Activated gamma-delta T cell treated with anti-CD3 and anti-CD28 coated beads, Interleukin-2, amount 50 U/mL, for 16 hours (primary cell): ENCODE measurements at places on chromosomes 12 and 14.
A peak's percentile ranks its signal among the peaks of the same experiment; 100 is the strongest.

DNA sequence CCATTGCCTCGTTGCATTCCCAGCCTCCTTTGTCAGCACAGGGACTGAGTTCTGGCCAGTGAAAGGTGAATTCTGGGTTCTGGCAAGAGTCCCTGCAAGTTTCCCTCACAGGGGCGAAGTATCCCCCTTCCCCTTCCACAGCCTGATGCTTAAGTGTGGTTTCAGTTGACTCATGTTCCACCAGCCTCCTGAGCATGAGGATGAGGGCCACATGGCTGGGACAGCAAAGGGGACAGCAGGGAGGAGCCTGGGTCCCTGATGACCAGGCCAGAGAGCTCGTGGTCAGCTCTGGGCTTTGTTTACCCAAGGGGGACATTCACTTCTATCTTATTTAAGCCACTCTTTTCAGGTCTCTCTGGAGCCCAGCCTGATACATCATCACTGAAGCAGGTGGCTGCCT, 36.5 kb downstream of the CACNA2D4 start:
- DNase-seq: no peak

DNA sequence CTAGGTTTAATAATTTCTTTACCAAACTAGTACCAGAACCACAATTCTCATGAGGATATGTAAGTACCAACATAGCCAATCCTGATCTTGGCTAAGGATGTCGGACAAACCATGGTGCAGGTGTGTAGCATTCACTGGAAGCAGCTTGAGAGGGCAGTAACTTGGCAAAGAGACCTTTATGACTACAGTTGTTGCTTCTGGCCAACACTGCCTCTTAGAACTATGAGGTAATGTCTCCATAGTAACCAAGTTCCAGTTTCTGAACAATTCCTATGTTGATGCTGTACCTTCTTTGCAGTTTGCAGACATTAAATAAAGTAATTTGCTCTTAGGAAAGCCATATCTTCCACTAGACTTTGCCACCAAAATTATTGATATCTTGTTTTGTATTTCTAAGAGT, at the start of gene LMNTD1:
LMNTD1 (minus strand) TSS at position 186 of the 400 bp plus-strand sequence. CDS start 324 bp downstream, outside the sequence.
- DNase-seq: no peak

DNA sequence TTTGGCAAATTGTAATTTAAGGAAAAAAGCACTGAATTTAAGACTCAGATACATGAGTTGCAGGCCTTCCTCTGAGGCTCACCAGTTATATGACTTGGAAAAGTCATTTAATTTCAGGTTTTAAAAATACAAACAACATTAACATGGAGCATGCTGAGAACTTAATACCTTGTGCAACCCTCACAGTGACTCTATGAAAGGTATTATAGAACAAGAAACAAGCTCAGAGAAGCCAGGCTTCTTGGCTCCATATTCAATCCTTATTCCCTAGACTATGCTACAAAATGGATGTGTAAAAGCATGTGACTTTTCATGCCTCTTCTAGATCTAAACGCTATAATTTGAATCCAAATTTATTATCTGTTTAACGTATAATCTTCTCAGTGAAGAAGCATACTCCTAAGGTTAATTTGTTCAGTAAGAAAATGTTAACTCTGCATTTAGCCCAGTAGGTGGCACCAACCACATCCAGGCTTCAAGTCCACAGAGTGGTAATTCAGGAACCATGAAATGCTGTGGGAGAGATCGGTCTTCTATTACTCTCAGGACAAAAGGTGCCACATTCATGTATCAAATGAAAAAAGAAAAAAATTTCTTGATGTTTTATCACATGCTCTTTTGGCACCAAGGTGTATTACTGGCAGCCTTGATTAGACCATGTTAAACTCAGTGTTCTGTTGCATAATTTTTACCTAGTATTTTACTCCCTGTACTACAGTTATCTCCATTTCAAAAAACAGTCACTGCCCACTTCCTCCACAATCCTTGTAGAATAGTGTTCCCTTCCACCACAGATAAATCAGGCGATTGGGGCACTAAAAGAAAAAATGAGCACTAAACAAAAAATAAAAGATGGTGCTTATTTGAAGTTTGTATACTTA, 9.3 kb downstream of the CCDC196 start:
- DNase-seq: peak; percentile 3

GRCh38 chr14:28157289-28157869, 609.2 kb upstream of the FOXG1 start:
- no peak for DNase-seq

DNA sequence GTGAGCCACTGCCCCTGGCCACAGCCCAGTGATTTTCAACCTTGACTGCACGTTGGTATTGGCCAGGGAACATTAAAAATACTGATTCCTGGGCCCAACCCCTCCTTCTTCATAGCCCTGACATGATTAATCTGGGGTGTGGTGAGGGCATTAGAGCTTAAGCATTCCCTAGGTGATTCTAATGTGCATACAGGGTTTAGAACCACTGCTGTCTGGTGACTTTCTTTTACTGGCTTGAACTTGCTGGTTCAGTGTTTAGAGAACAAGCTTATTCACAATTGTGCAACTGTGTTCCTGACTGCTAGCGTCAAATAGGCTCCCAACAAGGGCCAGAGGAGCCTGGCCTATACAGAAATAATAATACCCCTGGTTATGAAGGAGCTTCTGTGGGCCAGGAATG, 488.8 kb upstream of the CCDC196 start:
- DNase-seq: no peak

GRCh38 chr12:109269428-109269827, 39.7 kb downstream of the FOXN4 start:
- DNase-seq: no peak

DNA sequence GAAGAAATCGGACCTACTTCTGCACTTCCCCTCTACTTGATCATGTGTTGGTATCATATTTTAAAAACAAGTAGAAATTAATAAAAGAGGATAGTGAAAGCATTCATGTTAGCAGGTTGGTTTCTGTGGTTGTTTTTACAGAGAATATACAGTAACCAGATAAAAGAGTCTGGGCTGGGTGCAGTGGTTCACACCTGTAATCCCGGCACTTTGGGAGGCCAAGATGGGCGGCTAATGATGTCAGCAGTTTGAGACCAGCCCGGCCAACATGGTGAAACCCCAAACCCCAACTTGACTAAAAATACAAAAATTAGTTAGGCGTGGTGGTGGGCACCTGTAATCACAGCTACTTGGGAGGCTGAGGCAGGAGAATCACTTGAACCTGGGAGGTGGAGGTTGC, 55.9 kb downstream of the LRP6 start:
- no peak for DNase-seq

- DNase-seq: no peak
These were observed 1.7 kb downstream of the RARG start for GRCh38 chr12:53230108-53230845.

GRCh38 chr12:38282886-38283285, 33.7 kb upstream of the ALG10B start:
- DNase-seq: no peak

DNA sequence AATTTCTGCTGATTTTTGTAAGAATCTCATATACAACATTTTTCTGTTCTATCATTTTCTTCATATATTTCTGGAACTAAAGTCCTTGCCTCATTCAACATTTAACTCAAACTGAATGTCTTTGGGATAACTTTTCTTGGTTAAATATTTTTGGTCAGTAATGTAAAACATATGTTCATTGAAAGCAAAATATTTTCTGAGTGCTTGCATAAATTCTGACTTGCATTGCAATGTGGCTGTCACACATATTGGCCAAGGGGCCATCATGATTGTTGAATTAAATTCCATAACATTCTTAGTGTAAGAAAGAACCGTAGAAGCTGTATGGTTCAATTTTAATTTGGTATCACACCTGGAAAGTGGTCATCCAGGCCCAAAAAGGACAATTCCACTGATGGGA, 369.4 kb downstream of the GALC start:
- DNase-seq: no peak

GRCh38 chr12:131105736-131106348, 152.1 kb downstream of the ADGRD1 start:
- DNase-seq: peak; percentile 19

- no peak for DNase-seq
These were observed 233.3 kb upstream of the PPFIA2 start for GRCh38 chr12:81992461-81992860.

GRCh38 chr12:68611094-68611805, 551 bp downstream of the RAP1B start:
- DNase-seq: peak; percentile 27

GRCh38 chr12:96425321-96425720, 25.1 kb upstream of the CDK17 start:
- no peak for DNase-seq

DNA sequence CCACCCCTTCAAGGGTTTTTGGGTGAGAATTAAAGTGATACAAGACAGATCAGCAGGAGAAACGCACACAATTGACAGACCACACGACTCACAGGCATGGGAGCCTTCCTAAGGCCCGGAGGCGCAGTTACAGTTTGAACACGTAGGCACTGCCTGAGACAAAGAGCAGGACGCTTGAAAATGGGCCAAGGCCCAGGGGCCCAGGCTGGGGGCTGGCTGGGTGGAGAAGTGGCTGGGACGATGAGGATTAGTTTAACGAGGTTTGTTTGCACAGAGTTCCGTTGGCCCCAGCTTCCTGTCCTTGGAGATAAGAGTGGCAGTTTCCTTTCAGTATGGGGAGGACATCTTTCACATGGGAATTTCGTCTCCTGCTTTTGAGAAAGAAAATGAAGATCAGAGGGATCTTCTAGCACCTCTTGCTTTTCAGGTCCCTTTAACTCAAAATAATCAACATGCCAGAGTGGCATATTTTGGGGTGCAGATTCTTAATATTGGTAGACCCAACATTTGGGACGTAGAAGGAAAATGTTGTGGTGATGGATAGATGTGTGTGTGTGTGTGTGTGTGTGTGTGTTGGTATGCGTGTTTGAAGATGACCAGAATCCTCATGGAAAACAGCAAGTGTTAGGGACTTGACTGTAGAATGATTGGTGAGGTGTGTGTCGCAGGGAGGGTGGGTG, 44.6 kb downstream of the DLK1 start:
- DNase-seq: no peak

DNA sequence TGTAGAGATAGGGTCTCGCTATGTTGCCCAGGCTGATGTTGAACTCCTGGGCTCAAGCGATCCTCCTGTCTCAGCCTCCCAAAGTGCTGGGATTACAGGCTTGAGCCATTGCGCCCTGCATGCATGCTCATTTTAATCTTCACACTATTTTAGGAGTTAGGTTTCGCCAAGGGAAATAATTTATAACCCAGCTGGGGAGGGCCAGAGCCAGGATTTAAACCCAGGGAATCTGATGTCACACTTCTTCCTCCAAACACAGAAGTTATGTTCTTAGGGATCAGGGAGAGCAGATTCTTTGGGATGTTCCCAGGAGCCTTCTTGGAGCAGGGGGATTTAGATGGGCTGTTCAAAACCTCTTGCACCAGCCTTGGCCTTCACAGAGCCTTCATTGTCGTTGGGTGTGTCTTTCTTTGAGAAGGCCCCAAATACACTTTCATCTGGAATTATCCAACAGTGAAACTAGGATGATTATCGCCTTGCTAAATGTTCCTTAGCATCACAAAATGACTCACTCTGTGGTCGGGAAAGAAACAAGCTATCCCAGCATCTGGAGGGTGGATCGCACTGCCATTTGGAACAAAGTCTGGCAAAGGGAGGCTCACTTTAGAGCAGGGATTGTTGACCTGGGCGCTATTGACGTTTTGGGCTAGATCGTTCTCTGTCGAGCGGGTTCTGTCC, 8.2 kb upstream of the PPP1CC start:
- DNase-seq: no peak

- DNase-seq: no peak
These were observed 185.6 kb upstream of the NAV3 start for GRCh38 chr12:77644915-77645605.

DNA sequence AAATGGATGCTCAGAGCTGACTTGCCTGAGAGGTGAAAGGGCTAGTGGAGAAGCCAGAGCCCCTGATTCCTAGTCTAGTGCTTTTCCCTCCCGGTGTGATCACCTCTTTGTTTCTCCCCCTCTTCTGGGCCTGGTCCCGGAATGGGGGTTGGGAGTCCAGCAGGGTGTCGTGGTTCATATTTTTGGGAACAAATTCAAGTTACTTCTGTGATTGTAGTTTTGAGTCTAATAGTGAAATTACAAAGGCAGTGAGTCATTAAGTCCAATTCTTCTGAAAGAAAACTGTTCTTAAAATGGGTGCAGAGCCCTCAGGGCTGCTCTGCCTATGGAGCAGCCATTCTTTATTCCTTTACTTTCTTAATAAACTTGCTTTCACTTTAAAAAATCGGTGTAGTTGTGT, 7.6 kb downstream of the SUSD6 start:
- DNase-seq: no peak

- DNase-seq: no peak
These were observed 481.7 kb downstream of the BCAT1 start for GRCh38 chr12:24467226-24467625.

DNA sequence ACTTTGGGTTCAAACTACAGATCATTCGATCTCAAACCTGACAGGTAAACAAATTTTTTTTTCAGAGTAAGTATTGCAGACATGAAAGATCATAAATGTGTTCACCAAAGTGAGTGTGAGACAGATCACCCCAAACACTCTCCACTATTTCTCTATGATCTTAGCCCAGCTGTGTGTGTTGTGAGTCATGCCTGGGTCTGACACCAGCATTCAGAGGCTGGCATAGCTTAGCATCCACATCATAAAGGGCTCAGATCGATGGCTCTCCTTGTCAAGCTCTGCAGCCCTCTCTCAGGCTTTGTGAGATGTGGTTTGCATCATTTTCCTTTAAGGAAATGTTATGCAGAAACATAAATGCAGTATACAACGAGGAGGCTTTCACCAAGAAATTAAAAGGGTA, 164.9 kb downstream of the ETV6 start:
- DNase-seq: no peak

GRCh38 chr14:93055651-93056115, 60.0 kb downstream of the ITPK1 start:
- DNase-seq: no peak

GRCh38 chr14:53331247-53331646, 178.1 kb upstream of the DDHD1 start:
- DNase-seq: no peak

GRCh38 chr12:104060791-104061190, 3.5 kb upstream of the HCFC2 start:
- no peak for DNase-seq

- DNase-seq: no peak
These were observed 1.9 kb downstream of the KLRF2 start for GRCh38 chr12:9883175-9883574.

- DNase-seq: no peak
These were observed 1045.6 kb downstream of the BCL11B start for GRCh38 chr14:98226411-98226810.
